ENCODE measurements at places on chromosomes 5 and 9.

GRCh38 chr5:154697371-154697770 is 57.8 kb upstream of the LARP1 start:
- DNase-seq = no peak

GRCh38 chr5:115810761-115811160 is 5.7 kb downstream of the CDO1 start:
- no peak for DNase-seq

DNA sequence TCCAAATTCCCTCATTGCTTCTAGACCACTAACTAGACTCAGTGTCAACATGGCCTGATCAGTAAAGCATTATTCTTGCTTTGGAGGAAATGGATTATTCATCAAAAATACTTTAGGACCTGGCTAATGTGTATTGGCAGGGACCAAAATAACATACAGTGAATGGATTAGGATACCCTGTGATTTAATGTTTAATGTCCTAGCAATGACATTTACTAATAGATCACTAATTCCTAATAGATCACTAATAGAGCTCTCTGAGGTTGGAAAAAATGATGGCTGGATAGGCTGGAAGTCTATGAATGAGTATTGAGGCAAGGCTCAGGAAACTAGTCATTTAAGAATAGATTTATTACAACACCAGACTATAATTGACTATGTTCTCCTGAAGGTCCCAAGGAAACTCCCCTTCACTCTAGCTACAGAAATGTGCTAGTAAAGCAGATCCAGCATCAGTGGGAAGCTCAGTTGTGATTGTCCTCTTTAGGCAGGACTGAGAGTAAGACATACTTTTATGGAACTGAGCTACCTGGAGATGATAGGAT is 46.1 kb upstream of the CHSY3 start:
- no peak for DNase-seq

DNA sequence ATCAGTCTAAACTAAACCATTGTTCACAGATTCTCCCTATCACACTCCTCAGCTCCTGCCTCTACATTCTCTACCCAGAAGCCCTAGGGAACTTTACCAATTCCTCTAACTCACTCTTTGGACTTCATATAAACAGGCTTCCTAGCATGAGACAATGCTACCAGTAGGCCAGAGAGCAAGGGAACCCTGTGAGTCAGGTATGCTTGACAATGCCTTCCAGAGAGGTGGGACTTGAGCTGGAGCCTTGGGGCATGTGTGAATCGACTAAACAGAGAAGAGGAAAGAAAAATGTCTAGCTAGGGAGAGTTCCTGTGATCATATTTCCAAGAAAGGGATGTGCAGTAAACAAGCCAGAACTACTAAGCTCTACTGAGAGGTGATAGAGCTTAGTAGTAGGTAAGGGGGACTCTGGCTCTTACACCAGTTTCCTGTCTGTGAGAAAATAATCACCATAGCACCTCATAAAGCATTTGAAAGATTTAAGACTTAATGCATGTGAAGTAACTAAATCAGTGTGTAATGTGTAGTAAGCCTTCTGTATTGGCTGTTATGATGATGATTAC is 6.4 kb upstream of the RFK start:
- DNase-seq = no peak
